Esophagus squamous epithelium (tissue), 5 donors: ENCODE measurements at places on chromosomes 13 and 19.

DNA sequence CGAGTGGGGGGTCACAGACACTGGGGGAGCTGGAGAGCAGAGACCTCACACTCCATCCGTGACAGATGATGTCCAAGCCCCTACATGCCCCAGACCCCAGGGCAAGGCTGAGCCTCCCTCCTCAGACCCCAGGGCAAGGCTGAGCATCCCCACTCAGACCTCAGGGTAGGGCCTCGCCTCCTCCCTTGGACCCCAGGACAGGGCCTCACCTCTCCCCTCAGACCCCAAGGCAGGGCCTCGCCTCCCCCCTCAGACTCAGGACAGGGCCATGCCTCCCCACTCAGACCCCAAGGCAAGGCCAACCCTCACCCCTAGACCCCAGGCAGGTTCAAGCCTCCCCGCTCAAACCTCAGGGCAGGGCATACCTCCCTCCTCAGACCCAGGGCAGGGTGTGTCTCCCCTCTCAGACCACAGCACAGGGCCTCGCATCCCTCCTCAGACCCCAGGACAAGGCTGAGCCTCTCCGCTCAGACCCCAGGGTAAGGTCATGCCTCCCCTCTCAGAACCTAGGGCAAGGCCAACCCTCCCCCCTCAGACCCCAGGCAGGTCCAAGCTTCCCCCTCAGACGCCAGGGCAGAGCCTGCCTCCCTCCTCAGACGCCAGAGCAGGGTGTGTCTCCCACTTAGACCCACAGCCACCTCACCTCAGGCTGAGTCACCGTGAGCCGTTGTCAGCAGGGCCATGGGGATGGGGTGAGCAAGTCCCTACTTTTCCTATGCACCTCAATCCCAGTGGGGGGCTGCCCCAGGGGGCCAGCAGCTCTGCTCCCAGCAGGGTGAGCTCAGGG lies 1.7 kb upstream of the S1PR4 start:
- no peak for DNase-seq

GRCh38 chr13:42561752-42562467 lies 12.0 kb upstream of the TNFSF11 start:
- DNase-seq = no peak

- DNase-seq = no peak
Measured at GRCh38 chr19:799076-799881, 2.0 kb downstream of the PTBP1 start.

DNA sequence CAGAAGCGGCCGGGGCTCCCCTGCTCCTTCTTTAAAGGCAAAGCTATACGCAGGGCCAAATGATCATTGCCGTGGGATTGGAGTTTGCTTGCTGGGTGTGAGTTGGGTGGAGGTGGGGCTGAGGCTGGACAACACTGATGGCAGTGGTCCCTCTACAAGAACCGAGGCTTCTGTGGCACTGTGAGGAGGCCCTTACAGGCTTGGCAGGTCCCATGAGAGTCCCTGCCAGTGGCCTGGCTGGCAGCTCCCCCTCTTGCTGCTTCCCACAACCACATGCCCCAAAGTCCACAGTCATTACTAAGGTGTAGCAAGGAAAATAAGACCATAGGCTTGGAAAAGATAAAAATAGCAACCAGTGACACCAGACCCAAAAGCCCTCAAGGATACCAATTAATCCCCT lies 98.4 kb downstream of the ANKRD10 start:
- DNase-seq = no peak

DNA sequence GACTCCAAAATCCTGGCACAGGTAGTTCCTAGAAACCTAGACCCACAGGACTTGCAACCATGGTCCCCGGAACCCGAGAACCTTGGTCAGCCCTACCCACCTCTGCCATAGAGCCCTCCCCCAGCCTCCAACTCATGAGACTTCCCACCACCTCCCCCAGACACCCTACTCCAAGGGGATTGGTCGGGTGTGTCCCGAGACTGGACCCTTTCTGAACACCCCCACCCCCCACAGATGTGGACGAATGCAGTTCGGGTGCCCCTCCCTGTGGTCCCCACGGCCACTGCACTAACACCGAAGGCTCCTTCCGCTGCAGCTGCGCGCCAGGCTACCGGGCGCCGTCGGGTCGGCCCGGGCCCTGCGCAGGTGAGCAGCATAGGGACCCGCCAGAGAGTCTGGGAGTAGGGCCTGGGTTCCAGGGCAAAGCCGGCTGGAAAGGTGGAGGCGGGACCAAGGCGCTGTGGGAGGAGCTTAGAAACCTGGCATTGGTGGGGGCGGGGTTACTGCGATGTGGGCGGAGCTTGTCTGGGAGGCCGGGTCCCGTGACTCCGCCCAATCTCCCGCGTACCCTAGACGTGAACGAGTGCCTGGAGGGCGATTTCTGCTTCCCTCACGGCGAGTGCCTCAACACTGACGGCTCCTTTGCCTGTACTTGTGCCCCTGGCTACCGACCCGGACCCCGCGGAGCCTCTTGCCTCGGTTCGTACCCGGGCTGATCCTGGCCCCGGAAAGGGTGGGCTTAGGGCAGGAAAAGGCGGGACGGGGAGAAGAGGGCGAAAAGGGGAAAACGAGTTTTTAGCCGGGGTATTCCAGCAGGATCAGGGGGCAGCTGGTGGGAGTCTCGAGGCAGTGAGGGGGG lies 11.9 kb downstream of the LTBP4 start:
- peak; percentile 25 for DNase-seq

DNA sequence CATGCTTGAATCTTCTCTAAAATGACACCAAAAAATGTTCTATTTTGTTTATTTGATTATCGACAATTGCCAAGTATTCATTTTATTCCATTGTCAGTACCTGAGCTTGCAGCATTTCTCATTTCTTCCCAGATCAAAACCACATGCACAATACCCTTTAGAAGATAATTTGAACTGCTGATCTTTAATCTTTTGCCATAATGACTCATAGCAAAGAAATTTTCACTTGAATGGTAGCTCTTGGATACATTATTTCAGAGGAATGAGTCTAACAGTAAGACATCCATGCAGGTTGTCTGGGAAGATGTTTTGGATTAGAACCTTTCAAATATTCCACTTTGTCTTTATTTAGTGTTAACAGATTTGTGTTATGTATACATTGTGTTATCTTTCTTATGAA lies 42.0 kb upstream of the RXFP2 start:
- DNase-seq = no peak

DNA sequence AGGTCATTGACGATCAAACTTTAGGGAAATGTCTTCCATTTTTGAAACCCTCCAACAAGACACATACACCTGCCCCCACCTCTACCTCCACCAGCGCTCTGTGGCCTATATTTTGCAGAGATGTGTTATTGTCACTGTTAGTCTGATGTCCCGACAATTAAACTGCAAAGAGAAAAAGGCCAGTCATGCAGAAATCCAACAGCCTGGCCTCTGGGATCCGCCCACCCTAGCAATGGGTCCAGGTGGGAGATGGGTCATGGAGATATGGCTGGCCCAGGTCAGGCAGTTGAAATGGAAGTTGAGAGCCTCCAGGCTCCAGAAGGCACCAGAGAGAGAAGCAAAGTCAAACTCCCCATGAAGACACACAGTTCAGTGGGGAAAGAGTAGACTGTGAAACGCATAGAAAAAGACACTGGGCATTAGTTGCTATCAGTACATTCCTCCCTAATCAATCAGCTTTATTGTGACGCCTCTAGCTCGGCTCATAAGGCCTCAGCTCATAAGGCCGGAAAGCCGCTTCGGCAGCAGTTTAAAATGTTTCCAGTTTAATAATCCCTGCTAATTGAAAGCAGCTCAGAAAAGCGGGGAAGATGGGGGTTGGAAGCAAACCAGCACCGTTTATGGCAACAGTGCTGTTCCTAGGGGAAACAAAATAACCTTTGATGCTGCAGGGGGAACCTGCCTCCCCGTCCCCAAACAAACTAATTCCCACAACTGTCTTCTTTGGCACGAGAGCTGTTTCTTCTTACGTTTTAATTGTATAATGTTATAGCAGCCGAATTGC lies 239.7 kb upstream of the ZNF507 start:
- no peak for DNase-seq

DNA sequence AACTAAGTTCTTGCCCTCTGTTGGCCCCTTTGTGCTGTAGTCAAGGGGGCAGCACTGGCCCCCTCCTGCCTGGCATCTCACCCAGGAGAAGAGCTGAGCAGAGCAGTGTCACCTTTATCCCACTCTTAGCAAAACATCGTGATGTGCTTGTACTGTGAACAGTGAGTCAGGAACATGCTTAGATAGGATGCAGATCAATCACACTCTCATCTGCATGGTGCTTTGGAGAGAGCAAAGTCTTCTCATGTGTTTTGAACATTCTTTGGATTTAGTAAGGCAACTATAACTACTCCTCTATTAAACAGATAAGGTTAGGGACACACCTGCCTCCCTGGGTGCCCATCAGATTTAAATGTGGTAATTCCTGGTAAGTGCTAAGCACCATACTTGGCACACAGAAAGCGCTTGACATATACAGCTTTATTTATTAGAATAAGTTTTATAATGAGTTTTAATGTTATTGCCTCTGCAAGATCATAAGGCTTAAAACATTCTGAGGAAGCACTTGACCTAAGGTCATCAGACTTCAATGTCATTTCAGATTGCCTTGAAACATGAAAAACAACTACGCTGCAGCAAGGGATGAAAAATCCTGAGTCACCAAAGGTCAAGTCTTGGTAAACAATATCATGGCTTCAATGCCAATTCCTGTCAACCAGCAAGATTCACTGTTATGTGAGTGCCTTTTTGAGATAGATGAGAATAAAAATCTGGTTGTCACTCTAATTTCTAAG lies 82.4 kb upstream of the IRS2 start:
- DNase-seq = no peak

GRCh38 chr19:56508290-56508778 lies 679 bp downstream of the ZNF471 start:
- DNase-seq = no peak

DNA sequence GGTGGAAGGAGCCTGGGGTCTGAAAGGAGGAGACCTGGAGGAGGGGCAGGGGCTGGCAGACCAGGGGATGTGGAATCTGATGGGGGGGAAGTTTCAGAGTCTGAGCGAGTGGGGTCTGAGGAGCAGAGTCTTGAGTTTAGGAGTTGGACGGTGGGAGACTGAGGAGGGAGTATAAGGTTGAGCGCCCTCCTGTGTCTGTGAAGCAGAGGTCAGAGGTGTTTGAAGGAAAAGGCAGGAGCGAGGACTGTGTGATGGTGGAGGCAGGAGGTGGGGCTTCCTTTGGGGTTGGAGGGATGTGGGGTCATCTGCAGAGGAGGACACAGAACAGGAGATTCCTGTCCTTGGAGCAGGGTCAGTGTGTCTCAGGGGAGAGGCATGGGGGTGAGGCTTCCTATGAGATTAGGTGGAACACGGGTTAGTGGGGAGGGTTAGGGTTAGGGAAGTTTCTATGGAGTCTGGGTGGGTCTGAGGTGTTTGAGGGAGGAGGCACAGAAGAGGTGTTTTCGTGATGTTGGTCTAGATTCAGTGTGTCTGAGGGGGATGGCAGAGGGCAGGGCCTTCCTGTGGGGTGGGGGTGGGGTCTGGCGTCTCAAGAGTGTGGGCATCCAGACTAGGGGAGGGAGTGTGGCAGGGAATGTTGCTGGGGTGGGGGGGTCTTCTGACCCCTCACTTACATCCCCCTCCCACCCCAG lies 8.3 kb downstream of the RYR1 start:
- no peak for DNase-seq

GRCh38 chr19:43553656-43554055 lies 20.7 kb downstream of the ZNF575 start:
- DNase-seq = no peak

DNA sequence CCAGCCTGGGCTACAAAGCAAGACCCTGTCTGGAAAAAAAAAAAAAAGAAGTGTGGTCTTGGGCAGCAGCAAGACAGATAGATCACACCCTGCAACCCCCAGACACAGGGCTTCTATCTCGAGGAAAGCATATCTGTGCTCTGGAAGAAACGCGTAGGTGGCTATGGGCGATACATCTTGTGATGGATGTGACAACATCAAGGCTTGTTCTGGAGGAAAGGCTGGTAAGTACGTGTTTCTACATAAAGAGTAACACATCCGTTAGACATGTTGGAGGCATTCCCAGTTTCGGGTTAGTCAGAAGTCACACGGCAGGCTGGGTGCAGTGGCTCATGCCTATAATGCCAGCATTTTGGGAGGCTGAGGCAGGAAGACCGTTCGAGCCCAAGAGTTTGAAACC lies 6.6 kb upstream of the DHDH start:
- no peak for DNase-seq

DNA sequence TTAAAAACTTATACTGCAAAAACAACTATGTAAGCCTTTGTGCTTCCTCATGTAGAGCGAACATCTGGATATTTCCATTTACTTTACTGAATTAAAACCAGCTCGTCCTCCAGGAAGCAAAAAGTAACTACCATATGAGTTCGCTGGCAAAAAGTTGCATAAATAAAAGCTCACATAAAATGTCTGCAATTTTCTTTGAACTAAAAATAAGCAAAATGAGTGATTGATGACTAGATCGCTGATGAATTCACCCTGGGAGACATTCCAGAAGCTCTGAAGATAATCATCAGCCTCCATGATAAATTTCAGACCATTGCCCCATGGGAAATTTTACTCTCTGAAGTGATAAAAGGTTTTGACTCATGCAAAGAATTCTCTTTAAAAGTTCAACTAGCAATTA lies 67.3 kb upstream of the SACS start:
- DNase-seq = no peak

- no peak for DNase-seq
Measured at GRCh38 chr13:49874430-49874829, 61.7 kb downstream of the SPRYD7 start.

- DNase-seq = no peak
Measured at GRCh38 chr19:44782729-44783128, 5.0 kb downstream of the CBLC start.

DNA sequence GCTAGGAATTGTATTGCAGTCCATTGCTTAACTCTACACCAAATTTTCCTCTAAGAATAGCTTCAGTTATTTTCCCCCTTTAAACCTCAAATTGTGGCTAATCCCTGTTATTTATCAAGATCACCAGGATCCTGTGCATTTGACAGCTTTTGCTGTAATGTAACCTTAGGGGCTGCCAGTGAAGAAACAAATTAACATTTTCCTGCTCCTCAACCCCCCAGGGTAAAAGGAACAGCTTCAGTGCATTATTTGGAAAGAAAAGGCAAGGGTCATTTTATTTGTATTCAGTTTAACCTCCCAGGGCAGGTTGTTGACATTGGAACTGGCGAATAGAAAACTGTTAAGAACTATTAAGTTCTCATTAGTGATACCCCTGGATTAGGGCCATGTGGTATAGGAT lies 57.0 kb downstream of the PCDH20 start:
- no peak for DNase-seq

GRCh38 chr19:52415711-52416110 lies 13.2 kb upstream of the ZNF534 start:
- no peak for DNase-seq
